ENCODE measurements at places on chromosomes 11 and 22. TPM values are rescaled to one million over a fixed set of nuclear protein-coding genes. Genes with fewer than 3 reads are reported as not detected.

TPBGL gene
- total RNA-seq, result 0.21 TPM

FAM118B gene
- 14.8 TPM for total RNA-seq

UCP3 gene
- 1.1 TPM for total RNA-seq

OR10G8 gene
- not detected for total RNA-seq

- no peak for DNase-seq
Measured at GRCh38 chr11:10941871-10942270, 84.0 kb upstream of the ZBED5 start.

- DNase-seq, result peak; percentile 66
Measured at GRCh38 chr22:43090130-43090789, 1.1 kb upstream of the TTLL1 start.

DNA sequence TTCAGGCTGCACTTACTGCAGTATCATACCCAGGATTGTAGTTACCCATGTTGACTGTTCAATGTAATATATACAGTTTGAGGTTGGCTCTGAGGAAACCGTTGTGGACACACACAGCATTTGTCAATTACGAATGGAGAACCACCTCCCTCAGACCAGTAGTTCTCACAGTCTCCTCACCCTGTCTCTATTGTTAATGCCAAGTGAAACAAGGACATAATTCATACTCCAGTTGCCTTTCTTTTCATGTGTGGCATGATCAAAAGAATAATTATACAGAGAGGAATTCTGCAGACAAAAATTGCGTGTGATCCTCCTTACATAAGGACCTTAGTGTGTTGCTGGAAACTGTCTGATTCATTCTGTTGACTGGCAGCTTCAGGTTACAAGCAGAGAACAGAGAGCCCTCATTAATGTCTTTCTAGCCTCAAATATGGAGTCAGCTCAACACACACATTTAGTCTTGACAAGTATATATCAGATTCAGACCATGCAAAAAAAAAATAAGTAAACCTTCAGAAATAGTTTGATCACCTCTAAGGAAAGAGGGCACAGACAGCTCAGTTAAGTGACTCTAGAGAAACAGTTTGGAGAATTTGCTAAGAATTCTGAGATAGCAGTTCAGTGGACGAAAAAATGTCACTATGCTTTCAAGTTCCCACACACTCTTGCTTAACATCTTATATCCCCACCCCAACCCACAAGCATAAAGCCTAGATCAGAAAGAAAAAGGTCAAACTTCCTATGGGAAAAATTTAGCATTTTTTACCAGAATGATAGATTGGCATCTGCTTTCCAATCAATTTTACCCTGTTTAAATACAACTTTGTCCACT lies 96.1 kb downstream of the MAML2 start:
- DNase-seq, result no peak

GRCh38 chr11:8071616-8072581 lies 9.1 kb upstream of the TUB start:
- DNase-seq, result no peak

DNA sequence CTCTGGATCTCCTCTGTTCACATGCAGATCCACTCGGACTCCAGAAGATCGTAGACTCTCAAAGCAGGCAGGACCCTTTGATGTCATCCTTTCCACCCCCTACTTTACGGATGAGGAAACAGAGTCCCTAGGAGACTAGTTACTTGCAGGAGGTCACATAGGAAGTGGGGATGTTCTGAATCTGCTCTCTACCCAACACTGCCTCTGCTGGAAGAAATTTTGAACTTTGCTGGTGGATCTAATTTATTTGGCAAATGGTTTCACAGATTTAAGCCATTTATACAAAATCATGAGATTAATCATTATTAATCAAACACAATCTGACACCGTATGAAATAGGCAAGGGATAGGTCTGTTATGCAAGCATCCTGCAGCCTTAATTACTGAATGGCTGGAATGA lies 55.0 kb upstream of the USP47 start:
- DNase-seq, result no peak

GRCh38 chr11:72010529-72011233 lies 12.0 kb downstream of the IL18BP start:
- no peak for DNase-seq

DNA sequence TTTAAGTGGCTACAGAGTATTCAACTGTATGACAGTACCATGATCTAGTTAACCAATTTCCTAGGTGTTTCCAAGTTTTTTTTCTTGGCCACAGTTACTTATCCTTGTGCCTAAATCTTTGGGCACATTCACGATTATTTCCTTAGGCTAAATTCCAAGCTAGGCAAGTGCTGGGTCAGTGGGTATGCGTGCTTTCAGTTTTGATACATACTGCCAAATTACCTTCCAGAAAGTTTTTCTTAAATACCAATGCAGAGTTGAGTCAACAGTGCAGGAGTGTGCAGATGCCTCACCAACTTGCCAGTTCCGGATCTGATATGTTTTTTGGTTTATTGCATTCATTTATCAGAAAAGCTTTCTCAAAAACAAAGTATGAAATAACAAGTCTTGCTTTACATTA lies 67.9 kb upstream of the OR4B1 start:
- DNase-seq, result no peak

DNA sequence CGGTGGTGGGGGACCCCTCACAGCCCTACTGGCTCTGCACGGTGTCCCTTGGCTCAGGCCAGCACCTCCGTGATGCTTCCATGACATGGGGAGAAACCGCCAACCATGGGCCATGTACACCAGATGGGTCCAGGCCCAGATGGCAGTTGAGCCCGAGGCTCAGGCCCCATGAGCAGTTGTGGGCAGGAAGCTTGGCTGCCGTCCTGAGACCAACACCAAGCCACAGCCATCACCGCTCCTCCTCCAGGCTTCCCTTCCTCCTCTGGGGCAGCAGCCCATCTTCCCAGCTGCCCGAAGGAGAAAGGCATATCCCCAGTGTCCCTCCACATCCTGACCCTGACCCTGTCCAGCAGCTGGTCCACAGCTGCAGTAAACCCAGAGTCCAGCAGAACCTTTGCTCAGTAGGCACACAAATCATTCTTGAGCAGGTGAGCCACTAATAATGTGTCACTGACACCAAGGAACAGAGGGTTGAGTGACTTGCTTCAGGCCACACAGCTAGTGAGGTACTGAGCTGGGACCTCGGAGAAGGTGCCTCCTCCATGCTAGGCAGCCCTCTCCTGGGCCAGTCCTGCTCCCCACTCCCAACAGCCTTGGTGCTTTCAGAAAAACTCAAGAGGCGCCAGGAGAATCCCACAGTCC lies 204.9 kb downstream of the CTTN start:
- DNase-seq, result no peak
